ACHN (cell line): ENCODE measurements at places on chromosomes 2 and 18.
A peak's percentile ranks its signal among the peaks of the same experiment; 100 is the strongest.

DNA sequence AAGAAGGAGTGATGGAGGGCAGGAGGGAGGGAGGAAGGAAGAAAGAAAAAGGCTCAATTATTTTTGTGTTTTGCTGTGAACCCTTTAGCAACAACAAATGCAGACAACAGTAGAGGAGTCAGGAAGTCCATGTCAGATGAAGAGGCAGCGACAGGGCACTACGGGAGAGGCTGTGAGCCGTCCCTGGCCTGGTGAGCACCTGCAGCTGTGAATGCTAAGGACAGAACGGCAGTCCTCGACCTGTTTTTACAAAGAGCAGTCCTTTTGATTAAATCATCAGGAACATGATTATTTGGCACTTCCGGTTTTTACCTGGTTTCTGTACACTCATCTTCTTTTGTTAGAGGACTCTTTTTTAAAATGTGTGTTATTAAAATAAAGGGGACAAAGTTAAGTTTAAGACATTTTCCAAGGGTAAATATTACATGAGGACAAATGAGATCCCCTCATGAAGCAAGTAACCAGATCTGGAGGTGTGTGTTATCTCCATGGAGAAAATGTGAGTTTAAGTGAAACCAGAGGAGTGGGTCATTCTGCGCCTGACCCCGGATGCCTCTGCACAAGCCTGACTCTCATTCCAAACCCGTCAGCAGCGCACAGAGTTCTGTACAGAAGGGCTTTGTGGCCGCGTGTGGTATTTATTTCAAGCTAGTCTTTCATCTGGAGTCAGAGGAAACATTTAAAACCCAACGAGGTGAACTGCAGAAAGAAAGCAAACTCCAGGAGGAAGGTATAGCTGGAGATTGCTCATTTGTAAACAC, 492.5 kb downstream of the SOX11 start:
- no peak for DNase-seq

- no peak for DNase-seq
Measured at GRCh38 chr2:160512491-160512890, 18.9 kb upstream of the RBMS1 start.

DNA sequence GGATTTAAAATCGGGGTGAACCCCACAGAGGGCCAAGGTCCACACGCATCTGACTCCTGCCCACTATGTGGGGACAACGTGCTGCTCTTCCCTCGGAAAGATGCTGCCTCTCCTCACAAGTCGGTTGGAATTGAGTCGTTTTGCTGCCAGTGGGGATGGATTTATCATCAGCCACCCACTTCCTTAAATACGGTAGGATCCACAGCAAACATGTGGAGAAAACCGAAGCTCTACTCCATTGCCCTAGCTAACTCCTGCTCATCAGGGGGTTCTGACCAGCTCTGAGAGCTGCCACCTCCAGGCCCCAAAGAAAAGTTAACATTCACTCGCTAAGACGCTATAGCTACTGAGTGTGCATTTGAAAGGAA, 80.9 kb downstream of the CHRNA1 start:
- peak; percentile 68 for DNase-seq

GRCh38 chr2:176483476-176483875, 214.2 kb downstream of the MTX2 start:
- DNase-seq = no peak

- no peak for DNase-seq
Measured at GRCh38 chr2:133390156-133390555, 178.1 kb downstream of the NCKAP5 start.

- DNase-seq = no peak
Measured at GRCh38 chr2:74857725-74858124, 23.8 kb downstream of the HK2 start.
